ENCODE measurements at places on chromosomes 6 and 20.

- DNase-seq = no peak
Observed at GRCh38 chr6:82066991-82067411, 180.5 kb downstream of the IBTK start.

GRCh38 chr6:34182751-34183531 is 37.1 kb upstream of the GRM4 start:
- DNase-seq = no peak

- peak; percentile 41 for DNase-seq
Observed at GRCh38 chr6:10429638-10430427, 15.0 kb upstream of the TFAP2A start.

DNA sequence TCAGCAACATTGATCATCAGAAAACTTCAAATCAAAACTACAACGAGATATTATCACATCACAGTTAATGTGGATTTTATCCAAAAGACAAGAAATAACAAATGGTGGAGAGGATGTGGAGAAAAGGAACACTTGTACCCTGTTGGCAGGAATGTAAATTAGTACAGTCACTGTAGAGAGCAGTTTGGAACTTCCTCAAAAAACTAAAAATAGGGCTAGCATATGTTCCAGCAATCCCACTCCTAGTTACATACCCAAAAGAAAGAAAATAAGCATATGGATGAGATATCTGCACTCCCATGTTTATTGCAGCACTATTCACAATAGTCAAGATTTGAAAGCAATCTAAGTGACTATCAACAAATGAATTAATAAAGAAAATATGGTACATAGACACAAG is 887.7 kb upstream of the MAN1A1 start:
- DNase-seq = no peak

GRCh38 chr6:81720427-81720826 is 32.1 kb downstream of the TENT5A start:
- no peak for DNase-seq

- no peak for DNase-seq
Observed at GRCh38 chr6:142653710-142654420, 291.1 kb downstream of the HIVEP2 start.

DNA sequence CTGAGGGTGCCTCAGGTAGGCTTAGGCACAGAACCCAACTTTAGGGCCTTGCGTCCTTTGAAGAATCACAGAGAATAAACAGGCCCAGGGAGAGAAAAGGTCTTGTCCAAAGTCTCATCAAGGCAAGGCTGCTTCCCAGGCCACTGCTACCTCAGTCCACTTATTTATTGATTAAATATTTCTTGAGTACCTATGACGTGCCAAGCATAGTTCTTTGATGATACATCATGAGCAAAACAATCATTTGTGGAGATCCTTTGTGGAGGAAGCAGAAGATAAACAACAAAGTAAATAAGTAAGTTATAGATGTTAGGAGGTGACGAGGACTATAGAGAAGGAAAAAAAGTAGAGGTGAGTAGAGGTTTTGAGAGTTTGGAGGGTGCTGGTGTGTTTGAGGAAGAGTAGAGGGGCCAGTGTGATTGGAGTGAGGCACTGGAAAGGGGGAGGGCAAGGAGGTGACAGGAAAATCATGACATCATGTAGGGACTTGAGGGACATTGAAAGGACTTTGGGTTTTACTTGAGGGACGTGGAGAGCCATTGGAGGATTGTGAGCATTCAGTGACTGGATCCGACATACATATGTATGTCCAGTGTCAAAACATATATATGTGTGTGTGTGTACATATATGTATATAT is 14.1 kb upstream of the CHMP4B start:
- no peak for DNase-seq

DNA sequence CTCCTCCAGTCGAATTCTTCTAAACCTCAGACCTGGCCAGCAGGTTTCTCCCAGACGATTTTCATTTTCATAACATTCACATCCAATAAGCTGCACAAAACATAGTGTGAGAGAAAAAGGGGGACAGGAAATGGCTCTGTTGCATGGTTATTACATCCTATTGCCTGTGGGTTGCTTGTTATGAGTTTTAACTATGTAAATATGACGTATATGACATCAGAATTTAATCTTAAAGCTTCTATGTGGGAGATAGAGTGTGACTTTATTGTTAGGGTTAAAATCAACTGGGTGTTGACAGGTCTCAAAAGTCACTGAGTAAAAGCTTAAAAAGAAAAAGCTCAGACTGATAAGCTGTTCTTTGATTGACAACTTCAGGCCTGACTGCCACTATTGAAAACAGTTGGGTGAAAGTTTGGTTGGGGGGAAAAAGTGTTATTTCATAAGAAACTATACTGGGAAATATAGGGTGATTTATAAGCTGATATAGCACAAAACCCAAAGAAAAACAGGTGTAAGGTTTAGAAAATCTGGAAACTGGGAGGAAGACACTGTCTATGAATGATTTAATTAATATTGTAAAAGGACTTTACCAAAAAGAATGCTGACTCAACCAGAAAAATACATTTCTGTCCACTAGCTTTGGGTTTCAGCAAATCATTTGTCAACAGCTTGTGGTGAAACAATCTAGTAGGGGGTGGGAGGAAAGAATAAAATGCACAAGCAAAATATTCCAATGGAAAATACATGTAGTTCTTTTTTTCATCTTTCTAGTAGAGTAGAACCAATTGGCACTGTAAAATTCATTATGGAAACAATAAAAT is 134.1 kb upstream of the CEP162 start:
- DNase-seq = peak; percentile 4

GRCh38 chr6:13278991-13279390 is 49.3 kb downstream of the TBC1D7 start:
- peak; percentile 91 for DNase-seq

- DNase-seq = no peak
Observed at GRCh38 chr6:45832063-45832462, 183.6 kb downstream of the CLIC5 start.

- DNase-seq = no peak
Observed at GRCh38 chr6:136306466-136306865, 16.8 kb upstream of the BCLAF1 start.

GRCh38 chr6:79902046-79902445 is 45.3 kb downstream of the ELOVL4 start:
- no peak for DNase-seq

DNA sequence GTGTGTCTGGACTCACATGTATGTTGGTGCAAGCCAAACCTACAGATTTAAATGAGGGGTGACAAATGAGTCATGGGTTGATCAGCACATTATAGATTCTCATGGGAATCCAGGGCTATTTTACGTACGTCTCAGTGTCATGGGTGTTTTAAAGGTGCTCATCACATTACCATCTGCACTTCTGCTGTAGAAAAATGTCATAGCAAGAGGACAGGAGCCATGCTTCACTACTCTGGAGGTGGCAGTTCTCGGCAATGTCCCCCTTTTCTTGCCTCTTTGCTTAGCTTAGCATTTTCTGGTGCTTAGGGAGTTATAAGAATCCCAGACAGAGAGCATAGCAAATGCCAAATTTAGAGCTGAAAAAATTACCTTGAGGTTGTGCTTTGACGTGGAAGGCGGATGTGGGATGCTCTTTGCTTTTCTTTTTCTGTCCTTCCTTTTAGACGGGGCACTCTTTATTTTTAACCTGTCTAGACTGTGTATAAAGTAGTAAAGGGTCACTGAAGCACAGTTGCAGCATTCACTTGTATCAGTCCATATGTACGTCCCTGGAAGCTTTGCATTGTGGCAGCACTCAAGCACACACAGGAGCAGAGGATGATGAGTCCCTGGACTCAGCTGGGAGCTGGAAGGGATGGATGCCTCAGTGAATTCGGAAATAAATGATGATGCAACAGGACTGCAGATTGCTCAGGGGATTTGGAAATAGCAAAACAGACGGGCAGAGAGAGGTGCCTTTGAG is 139.7 kb downstream of the SYNDIG1 start:
- DNase-seq = peak; percentile 23

- DNase-seq = no peak
Observed at GRCh38 chr20:32416206-32416605, 58.1 kb downstream of the ASXL1 start.

DNA sequence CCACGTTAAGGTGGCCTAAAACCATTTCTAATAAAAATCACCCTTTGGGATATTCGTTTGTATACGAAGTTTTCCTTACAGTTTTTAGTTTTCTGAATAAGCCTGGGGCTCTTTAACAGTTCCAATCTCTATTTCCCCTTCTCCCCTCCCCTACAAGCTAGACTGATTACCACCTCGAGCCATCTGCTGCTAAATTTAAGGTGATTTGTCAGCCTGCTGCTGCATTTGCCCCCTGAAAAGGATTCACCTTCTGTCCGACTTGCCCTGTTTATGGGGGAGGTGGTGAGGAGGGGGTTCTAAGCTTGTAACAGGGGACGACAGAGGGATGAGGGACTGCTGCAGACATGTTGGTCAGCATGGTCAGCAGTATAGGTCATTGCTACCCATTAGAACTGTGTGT is 146.3 kb downstream of the JARID2 start:
- DNase-seq = no peak

DNA sequence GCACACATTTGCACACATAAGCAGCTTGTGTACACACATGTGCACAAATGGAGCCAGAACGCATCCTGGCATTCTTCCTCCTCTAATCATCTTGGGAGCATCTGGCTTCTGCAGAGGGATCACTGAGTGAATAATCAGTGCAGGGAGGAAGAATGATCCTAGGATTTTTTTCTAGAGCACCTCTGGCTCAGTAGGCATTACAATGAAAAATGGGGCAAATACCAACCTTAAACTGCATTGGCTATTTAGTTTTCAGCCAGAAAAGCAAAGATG is 205.7 kb upstream of the TCF21 start:
- DNase-seq = no peak

- no peak for DNase-seq
Observed at GRCh38 chr20:61082720-61083119, 169.3 kb upstream of the CDH4 start.

GRCh38 chr20:2767768-2768631 is 32.4 kb downstream of the CPXM1 start:
- peak; percentile 20 for DNase-seq

- DNase-seq = no peak
Observed at GRCh38 chr6:136750696-136751521, 41.4 kb downstream of the MAP3K5 start.

GRCh38 chr6:57104336-57104735 is 14.3 kb downstream of the ZNF451 start:
- no peak for DNase-seq

- peak; percentile 78 for DNase-seq
Observed at GRCh38 chr6:68343901-68344300, 291.2 kb upstream of the ADGRB3 start.

DNA sequence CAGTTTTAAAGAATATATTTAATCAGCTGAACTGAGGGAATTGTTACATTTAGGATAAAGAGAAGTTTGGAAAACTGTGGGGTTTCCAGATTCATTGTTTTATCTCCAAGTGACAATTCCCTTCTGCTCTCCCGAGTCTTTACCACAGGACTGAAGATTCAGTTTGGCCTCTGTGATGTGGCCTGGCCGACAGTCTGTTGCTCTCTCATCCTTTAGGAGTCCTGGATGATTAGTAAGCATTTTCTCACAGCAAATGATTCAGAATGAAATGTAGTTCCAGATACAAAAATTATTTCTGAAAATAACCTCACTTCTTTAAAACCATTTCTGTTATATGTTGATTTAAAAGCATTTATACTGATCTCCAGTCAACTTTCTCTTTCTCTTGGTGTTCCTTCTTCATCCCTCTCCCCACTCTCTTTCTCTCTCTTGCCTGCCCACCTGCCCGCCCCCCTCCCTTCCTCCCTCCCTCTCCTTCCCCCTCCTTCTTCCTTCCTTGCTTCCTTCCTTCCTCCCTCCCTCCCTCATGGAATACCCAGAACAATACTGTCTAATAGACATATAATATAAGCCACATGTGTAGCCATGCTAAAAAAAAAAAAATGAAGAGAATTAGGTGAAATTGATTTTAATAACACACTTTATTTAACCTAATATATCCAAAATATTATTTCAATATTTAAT is 254.9 kb downstream of the PRL start:
- DNase-seq = peak; percentile 77

DNA sequence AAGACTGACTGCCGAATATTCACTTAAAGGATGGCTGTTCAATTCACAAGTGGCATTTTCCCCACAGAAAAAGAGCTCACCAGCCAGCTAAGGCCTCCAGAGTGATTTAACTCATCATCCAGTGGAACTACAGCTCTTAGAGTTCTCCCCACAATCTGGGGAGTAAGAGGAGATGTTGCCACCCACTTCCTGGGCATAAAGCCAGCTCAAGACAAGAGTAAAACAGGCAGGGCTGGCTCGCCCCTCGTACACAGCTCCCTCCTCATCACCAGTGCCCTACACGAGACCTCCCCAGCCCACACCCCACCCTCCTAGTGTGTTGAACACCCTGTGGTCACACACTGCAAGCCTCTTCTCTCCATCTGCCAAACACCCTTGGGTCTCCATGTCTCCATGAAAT is 47.2 kb upstream of the IPCEF1 start:
- DNase-seq = peak; percentile 70

GRCh38 chr6:110756817-110757216 is 58.5 kb downstream of the CDK19 start:
- no peak for DNase-seq

- DNase-seq = no peak
Observed at GRCh38 chr6:162178666-162179065, 548.9 kb downstream of the PRKN start.

- DNase-seq = no peak
Observed at GRCh38 chr20:6651561-6651960, 115.9 kb upstream of the BMP2 start.

- DNase-seq = no peak
Observed at GRCh38 chr20:39773380-39774000, 811.3 kb downstream of the DHX35 start.

GRCh38 chr20:41862476-41862875 is 244.3 kb upstream of the CHD6 start:
- DNase-seq = no peak

GRCh38 chr6:155530219-155530834 is 74.7 kb upstream of the NOX3 start:
- peak; percentile 57 for DNase-seq

DNA sequence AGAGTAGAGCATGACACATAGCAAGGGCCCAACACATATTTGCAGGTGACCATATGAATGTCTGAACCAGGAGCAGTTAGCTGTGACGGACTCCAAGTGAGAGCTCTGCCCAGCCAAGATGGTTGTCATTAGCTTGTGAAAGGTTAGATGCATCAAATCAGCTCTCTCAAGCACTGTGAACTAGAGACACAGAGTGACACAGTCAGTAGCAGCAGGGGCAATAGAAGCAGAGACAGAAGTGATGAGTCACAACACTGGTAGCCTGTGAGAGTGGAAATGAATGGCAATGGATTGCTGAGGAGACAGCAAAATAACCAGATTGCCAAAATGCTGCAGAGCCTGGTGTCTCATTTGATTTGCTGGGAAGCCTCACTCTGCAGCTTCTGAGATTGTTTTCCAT is 558.9 kb downstream of the PKHD1 start:
- DNase-seq = no peak

DNA sequence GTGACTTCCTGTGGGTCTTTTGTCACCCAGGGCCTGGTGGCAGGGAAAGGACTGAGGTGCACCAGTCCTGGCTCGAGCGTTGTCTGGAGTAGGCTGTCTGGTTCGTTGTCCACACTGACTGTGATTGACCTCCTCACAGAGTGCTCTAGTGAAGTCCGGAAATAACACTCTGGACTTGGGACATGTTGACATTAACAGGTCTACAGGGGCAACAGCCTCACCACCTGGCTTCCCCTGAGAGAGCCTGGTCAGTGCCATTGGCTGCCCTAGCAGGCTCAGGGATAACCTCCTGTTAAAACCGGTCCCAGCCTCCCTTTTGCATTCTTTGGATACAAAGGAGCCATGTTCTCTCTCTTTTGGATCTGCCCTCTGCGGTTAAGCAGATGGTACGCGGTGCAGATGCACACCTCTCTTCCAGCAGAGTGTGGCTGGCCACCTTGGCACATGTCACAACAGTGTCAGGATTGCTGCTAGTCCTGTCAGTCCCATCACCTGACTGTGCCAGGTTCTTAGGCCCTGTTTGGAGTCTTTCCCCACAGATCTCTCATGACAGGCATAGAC is 46.2 kb downstream of the CDS2 start:
- no peak for DNase-seq
